Testis (tissue), 5 donors: ENCODE measurements at places on chromosomes 6 and 20. TPM values are rescaled to one million over a fixed set of nuclear protein-coding genes. Genes with fewer than 3 reads are reported as not detected.

DNA sequence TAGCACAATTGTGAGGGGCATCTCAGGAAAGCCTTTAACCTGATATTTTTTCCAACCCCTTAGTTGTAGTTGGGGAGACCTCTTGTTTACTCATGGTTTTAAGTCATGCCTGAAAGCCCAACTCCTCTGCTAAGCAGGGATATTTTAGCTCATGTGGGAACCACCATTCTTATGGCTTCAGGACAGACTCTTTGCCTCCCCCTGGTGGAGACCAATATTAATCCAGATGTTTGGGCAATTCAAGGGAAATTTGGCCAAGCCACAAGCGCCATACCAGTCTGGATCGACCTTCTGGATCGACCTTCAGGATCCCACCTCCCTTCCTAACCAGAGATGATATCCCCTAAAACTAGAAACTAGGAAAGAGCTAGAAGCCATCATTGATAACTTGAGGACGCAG lies 211.2 kb downstream of the C6orf118 start:
- no peaks in the 10 kb centered on the region for H3K4me1 ChIP-seq
- no peak for DNase-seq
- no peaks in the 10 kb centered on the region for H3K36me3 ChIP-seq
- no peak overlapping the region for H3K4me3 ChIP-seq
- no peaks in the 10 kb centered on the region for H3K27me3 ChIP-seq
- no peak overlapping the region for H3K27ac ChIP-seq

DNA sequence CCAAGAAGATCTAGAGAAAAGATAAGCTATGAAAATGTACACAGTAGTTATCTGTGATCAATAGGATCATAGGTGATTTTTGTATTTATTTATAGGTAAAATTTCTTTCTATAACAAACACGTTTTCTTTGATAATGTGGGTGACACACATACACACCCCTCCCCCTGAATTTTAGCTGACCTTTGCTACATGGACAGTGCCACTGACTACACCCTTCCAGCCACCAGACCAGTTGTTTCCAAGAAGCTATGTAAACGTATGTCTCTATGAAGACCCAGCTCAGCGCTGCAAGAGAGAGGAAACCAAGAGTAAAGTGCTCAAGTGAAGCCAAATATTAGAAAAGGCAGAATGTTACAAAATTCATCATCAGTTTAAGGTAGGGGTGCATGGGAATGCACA lies 16.3 kb downstream of the MOCS1 start:
- H3K27ac ChIP-seq: no peak overlapping the region
- no peak for DNase-seq
- H3K36me3 ChIP-seq: no peaks in the 10 kb centered on the region
- H3K4me1 ChIP-seq: no peaks in the 10 kb centered on the region
- no peaks in the 10 kb centered on the region for H3K27me3 ChIP-seq

ERGIC3 gene
- 493 TPM for polyA plus RNA-seq

- no peak overlapping the region for H3K4me3 ChIP-seq
- no peaks in the 10 kb centered on the region for H3K27me3 ChIP-seq
- peaks cover 30% of the 10 kb centered on the region for H3K4me1 ChIP-seq
- H3K27ac ChIP-seq: no peak overlapping the region
- no peak for DNase-seq
Observed at GRCh38 chr20:63958471-63958870, 2.3 kb upstream of the UCKL1 start.

DNA sequence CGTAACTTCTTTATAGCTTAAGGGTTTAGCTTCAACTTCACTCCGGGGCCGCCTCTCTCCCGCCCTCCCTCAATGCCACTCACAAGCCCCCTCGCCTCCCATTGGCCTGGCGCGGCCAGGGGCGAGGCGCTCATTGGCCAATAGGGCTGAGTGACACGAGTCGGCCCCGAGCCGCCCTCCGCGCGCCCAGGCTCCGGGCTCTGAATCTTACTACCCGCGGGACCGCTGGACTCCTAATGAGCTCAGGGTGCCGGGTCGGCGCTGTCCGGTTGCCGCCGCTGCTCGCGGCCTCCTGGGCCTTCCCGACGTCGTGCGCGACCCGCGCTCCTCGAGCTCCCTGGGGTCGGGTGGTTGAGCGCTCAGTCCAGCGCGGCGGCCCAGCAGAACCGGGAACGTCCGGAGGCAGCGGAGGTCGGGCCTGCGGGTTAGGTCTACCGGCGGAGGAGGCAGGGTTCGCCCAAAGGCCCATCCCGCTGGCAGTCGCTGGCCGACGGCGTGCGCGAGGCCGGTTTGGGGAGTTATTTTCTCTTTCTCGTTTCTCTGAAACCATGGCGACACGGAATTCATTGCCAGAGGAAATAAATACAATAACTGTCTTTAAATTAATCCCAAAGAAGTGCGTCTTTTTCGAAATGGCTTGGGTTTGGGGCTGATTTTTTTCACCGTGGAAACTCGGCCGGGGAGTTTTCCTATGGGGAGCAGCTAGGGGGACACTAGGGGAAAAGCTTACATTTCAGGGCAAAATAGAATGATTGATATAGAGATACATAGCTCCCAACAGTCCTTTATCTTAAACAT lies at the start of gene SIM1:
SIM1 (minus strand) TSS at position 19 of the 798 bp plus-strand sequence. CDS start 1,453 bp downstream, outside the sequence.
- DNase-seq: peak; percentile 84
- H3K27ac ChIP-seq: no peak within 1 kb of the TSS
- H3K36me3 ChIP-seq: no peaks in the 10 kb centered on the region
- no peaks in the 10 kb centered on the region for H3K4me1 ChIP-seq
- peaks cover 6% of the 10 kb centered on the region for H3K27me3 ChIP-seq

DNA sequence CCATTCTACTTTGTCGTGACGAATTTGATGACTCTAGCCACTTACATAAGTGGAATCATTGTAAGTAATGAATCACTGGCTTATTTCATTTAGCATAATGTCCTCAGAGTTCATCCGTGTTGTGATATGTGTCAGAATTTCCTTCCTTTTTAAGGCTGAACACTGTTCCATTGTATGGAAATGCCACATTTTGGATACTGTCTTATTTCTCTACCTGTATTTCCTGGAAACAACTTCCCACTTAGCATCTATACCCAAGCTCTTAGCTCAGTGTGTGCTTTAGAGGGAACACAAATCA lies 28.8 kb upstream of the GGTLC1 start:
- no peaks in the 10 kb centered on the region for H3K27me3 ChIP-seq
- H3K4me3 ChIP-seq: no peak overlapping the region
- DNase-seq: no peak
- no peak overlapping the region for H3K27ac ChIP-seq
- no peaks in the 10 kb centered on the region for H3K36me3 ChIP-seq
- no peaks in the 10 kb centered on the region for H3K4me1 ChIP-seq

GRCh38 chr6:39314273-39314795 lies at the start of gene KCNK17:
Gene KCNK17, minus strand, starts transcription at chr6:39314419. Its CDS starts 99 bp downstream, at chr6:39314320.
- no peaks in the 10 kb centered on the region for H3K36me3 ChIP-seq
- H3K4me3 ChIP-seq: peak within 1 kb of the TSS; percentile 57
- peaks cover 9% of the 10 kb centered on the region for H3K4me1 ChIP-seq

COL9A3 gene
- 21.3 TPM for polyA plus RNA-seq

DNA sequence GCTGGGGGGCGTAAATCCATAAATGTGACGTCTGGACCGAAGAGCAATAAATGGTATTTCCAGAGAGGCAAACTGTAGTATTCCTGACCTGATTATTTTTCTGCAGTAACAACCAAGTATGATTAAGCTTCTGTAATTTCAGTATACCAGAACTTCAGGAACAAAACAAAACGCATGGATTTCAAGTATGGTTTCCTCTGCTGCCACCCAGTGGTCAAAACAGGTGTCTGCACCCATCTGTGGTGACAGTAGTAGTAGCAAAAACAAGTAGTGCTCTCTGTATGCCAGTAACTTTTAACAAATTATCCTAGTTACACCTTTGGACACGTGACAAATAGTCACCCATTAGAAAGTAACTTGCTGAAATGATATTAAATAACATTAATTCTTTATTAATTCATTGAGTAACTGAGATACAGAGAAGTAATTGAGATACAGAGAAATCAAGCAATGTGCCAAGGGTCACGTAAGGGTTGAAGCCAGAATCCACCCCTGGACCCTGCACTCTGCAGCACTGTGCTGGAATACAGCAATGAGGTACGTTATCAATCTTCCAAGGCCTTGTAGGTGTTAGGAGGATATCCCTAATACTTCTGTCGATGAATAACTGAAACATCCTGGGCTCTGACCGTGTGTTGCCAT lies 7.9 kb downstream of the CALHM4 start:
- H3K27ac ChIP-seq: no peak overlapping the region
- no peak overlapping the region for H3K4me3 ChIP-seq
- H3K27me3 ChIP-seq: no peaks in the 10 kb centered on the region

KIAA1755 gene
- 5.2 TPM for polyA plus RNA-seq

DNA sequence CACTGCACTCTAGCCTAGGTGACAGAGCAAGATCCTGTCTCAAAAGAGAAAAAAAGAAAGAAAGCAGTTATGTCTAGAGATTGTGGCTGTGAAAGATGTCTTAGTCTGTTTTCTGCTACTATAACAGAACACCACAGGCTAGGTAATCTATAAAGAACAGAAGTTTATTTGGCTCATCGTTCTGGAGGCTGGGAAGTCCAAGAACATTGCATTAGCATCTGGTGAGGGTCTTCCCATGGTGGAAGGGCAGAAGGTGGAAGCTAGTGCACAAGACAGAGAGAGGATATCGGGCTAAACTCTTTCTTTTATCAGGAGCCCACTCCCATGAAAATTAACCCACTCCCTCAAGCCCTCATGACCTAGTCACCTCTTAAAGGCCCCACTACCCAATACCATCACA lies 16.2 kb upstream of the RALY start:
- no peak for DNase-seq
- H3K4me1 ChIP-seq: no peaks in the 10 kb centered on the region
- H3K36me3 ChIP-seq: no peaks in the 10 kb centered on the region
- no peak overlapping the region for H3K4me3 ChIP-seq
- H3K27ac ChIP-seq: no peak overlapping the region

- peaks cover 5% of the 10 kb centered on the region for H3K4me1 ChIP-seq
- no peak overlapping the region for H3K4me3 ChIP-seq
- H3K36me3 ChIP-seq: no peaks in the 10 kb centered on the region
Observed at GRCh38 chr20:53639128-53639527, 45.5 kb upstream of the ZNF217 start.

GRCh38 chr20:48761023-48761785 lies 66.6 kb downstream of the PREX1 start:
- H3K27ac ChIP-seq: no peak overlapping the region
- no peak overlapping the region for H3K4me3 ChIP-seq
- peak; percentile 22 for DNase-seq
- H3K36me3 ChIP-seq: no peaks in the 10 kb centered on the region
- H3K27me3 ChIP-seq: no peaks in the 10 kb centered on the region

SLC22A3 gene
- 6.9 TPM for polyA plus RNA-seq
